Suprapubic skin (tissue), 4 donors: ENCODE measurements at places on chromosomes 3 and 15. TPM values are rescaled to one million over a fixed set of nuclear protein-coding genes. Genes with fewer than 3 reads are reported as not detected.
A peak's percentile ranks its signal among the peaks of the same experiment; 100 is the strongest.

DNA sequence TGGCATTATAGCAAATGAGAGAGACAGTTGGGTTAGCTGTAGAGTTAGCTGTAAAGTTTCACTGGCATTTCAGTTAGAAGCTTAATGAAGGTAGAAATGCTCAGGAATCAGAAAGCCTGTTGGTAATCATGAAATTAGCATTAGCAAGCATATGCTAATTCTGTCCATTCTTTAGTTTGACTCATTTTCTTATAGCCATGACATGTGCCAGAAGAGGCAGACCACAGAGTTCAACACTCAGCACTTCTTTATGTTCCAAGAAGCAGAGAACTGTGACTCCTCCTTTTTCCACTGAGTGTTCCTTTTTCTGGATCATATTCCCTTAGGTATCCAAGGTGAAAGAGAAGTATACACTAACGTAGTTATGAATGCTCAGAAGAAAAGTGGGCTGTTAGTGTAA, 276.2 kb upstream of the SGO1 start:
- no peak overlapping the region for H3K27ac ChIP-seq
- no peak overlapping the region for H3K4me3 ChIP-seq
- H3K36me3 ChIP-seq, result no peaks in the 10 kb centered on the region

GRCh38 chr15:72369964-72370363, 5.8 kb downstream of the HEXA start:
- H3K27ac ChIP-seq, result no peak overlapping the region
- H3K4me3 ChIP-seq, result no peak overlapping the region
- peaks cover 43% of the 10 kb centered on the region for H3K4me1 ChIP-seq
- no peaks in the 10 kb centered on the region for H3K27me3 ChIP-seq
- H3K36me3 ChIP-seq, result peaks cover 3% of the 10 kb centered on the region

- H3K4me3 ChIP-seq, result no peak overlapping the region
- no peak overlapping the region for H3K27ac ChIP-seq
- DNase-seq, result no peak
- no peaks in the 10 kb centered on the region for H3K27me3 ChIP-seq
- no peaks in the 10 kb centered on the region for H3K36me3 ChIP-seq
These were observed 163.3 kb downstream of the CDIN1 start for GRCh38 chr15:36742696-36743095.

DNA sequence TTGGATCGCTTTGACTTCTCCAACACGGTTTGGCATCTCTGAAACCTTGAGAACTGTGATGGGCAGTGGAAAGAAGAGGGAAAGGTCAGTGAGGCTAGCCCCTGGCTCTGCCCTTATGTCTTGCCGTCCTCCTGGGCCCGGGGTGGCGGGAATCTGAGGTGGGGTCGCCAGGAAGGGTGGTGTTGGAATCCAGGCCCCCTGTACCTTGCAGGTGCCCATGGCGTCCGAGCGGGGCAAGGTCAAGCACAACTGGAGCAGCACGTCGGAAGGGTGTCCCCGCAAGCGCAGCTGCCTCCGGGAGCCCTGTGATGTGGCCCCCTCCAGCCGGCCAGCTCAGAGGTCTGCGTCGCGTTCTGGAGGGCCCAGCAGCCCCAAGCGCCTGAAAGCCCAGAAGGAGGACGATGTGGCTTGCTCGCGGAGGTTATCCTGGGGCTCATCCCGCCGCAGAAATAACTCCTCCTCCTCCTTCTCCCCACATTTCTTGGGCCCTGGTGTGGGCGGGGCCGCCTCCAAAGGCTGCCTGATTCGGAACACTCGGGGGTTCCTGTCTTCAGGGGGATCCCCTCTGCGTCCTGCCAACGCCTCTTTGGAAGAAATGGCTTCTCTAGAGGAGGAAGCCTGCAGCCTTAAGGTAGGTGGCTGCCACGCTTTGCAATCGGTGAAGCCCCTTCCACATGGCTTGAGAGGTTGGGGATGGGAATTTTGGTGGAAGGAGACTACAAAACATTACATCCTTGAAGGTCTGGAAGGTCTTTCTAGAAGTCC, 907 bp downstream of the TATDN2 start:
- peaks cover 35% of the 10 kb centered on the region for H3K4me1 ChIP-seq
- H3K4me3 ChIP-seq, result peak overlapping the region; percentile 97
- H3K27me3 ChIP-seq, result no peaks in the 10 kb centered on the region
- peak overlapping the region; percentile 95 for H3K27ac ChIP-seq

DNA sequence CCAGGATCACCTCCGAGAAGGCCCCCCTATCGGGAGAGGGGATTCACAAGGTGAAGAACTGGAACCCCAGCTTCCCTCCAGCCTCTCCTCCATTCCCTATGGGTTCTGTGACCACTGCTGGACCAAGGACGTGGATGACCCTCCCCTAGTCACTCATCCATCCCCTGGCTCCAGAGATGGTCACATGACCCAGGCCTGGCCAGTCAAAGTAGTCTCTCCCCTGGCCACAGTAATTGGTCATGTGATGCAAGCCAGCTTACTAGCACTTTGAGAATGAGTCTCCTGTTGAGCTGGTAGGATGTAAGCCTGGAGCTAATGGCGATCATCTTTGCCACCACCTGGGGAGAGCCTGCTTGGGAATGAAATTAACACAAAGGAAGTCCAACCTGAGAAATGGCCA, 3.9 kb downstream of the CAMK1 start:
- H3K4me1 ChIP-seq, result peaks cover 36% of the 10 kb centered on the region
- peaks cover 26% of the 10 kb centered on the region for H3K36me3 ChIP-seq
- DNase-seq, result no peak
- H3K27ac ChIP-seq, result no peak overlapping the region
- no peak overlapping the region for H3K4me3 ChIP-seq
- H3K27me3 ChIP-seq, result no peaks in the 10 kb centered on the region

- DNase-seq, result no peak
- H3K27me3 ChIP-seq, result no peaks in the 10 kb centered on the region
- H3K27ac ChIP-seq, result no peak overlapping the region
- H3K4me1 ChIP-seq, result peaks cover 17% of the 10 kb centered on the region
- no peak overlapping the region for H3K4me3 ChIP-seq
These were observed 23.5 kb downstream of the NR1D2 start for GRCh38 chr3:23968463-23969184.

DNA sequence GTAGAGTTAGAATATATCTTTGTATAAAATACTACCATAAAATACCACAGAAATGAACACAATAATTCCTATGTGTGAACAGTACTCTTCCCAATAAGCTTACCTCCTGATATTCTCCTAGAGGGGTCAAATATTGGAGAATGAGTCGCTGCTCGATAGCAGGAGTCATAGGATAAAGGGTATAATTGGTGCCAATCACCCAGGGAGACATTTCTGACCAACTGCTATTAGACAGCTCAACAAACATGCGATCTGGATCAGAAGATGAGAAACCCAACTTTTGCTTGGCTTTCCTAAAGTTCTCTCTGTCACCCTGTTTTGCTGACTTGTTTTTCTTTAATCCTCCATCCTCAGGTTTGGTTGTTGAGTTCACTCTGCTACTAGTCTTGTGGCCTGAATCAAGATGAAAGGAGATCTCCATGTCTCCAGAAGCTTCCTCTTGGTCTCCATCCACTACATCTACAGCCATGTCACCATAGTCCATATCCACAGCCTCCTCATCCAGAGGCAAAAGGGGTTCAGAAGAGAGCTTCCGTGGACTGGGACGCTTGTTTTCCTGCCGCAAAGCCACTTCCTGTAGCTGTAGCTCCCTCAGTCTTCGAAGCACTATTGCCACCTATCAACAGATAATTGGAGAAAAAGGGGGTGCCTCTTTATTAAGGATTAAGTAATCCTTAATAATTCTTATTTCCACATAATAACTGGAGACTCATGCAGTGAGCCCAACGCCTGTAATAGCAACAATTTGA, 50.4 kb downstream of the RBM15B start:
- no peak overlapping the region for H3K27ac ChIP-seq
- H3K27me3 ChIP-seq, result no peaks in the 10 kb centered on the region
- no peak overlapping the region for H3K4me3 ChIP-seq
- no peaks in the 10 kb centered on the region for H3K4me1 ChIP-seq

- no peak overlapping the region for H3K4me3 ChIP-seq
- peaks cover 9% of the 10 kb centered on the region for H3K4me1 ChIP-seq
- no peaks in the 10 kb centered on the region for H3K27me3 ChIP-seq
- peaks cover 3% of the 10 kb centered on the region for H3K36me3 ChIP-seq
- H3K27ac ChIP-seq, result no peak overlapping the region
These were observed 12.2 kb downstream of the RNF111 start for GRCh38 chr15:58999694-59000093.

DNA sequence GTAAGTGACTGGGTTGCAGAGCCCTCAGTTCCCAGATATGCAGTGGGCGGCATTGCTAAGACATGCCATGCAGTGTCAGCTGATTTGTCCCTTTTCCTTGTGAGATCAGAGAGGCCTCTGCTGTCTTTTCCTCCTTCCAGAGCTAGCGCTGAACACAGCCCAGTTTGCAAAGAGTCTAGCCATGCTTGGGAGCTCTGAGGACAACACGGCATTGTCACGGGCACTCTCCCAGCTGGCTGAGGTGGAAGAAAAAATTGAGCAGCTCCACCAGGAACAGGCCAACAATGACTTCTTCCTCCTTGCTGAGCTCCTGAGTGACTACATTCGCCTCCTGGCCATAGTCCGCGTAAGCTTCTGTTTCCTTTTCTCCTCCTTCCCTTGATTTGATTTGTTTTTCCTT, 20.0 kb upstream of the SNX22 start:
- no peak overlapping the region for H3K4me3 ChIP-seq
- no peak overlapping the region for H3K27ac ChIP-seq
- DNase-seq, result no peak

DNA sequence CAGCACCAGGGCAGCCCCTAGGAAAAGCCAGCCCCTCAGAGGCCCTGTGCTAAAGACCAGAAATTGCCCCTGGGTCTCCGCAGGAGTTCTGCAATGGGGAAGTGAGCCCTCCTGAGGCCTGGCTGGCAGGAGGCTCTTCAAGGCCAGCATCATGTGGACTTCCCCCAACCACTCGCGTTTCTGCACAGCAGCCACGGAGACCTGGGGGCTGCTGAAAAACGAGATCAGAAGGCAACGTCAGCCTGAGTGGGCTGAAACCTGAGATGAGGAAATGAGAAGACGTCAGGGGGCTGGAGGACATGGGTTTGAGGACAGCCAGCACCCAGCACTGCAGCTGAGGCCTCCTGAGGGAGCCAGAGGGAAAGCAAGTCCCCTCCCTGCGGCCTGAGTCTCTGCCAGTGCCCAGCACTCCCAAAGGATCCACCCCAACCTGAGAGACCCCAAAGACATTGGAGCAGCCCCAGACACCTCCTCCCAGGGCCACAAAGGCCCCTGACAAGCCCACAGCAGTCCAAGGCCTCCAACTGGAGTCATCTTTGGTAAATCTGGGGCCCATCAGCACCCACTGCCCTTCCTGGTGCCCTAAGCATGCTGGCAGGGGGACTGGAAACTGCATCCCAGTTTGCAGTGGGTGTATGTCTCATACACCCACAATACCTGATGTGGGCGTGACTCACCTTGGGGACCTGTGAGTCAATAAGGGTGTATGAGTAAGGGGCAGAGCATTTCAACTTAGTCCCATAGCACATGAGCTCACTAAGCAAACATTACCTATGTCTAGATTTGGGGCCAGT, 29.2 kb upstream of the CYP11A1 start:
- no peaks in the 10 kb centered on the region for H3K36me3 ChIP-seq
- no peak for DNase-seq
- H3K27me3 ChIP-seq, result no peaks in the 10 kb centered on the region
- H3K4me1 ChIP-seq, result peaks cover 7% of the 10 kb centered on the region
- H3K4me3 ChIP-seq, result no peak overlapping the region

- no peaks in the 10 kb centered on the region for H3K27me3 ChIP-seq
- no peak overlapping the region for H3K4me3 ChIP-seq
- no peak overlapping the region for H3K27ac ChIP-seq
- no peak for DNase-seq
These were observed 23.5 kb upstream of the TSC22D2 start for GRCh38 chr3:150384296-150385212.

- H3K36me3 ChIP-seq, result no peaks in the 10 kb centered on the region
- no peaks in the 10 kb centered on the region for H3K4me1 ChIP-seq
- no peak for DNase-seq
- no peak overlapping the region for H3K4me3 ChIP-seq
- no peak overlapping the region for H3K27ac ChIP-seq
- H3K27me3 ChIP-seq, result no peaks in the 10 kb centered on the region
These were observed 330.6 kb upstream of the LMCD1 start for GRCh38 chr3:8170971-8171508.

DNA sequence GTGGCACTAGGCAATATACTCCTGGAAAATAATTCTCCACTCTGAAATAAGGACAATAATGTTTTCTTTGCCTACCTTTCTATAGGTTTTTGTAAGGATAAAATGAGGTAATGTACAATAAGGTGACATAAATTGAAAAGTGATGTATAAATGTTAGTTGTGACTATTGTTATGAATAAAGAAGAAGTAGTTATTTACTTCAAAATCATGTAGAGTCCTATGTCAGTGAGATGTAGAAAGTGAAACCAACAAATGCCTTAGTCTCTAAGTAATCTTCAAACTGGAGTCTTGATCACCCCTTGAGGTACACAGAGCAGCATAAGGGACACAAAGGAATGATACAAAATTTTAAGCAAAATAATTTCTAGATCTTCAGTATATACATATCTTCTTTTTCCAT, 60.3 kb upstream of the TP63 start:
- no peaks in the 10 kb centered on the region for H3K4me1 ChIP-seq
- H3K4me3 ChIP-seq, result no peak overlapping the region
- H3K36me3 ChIP-seq, result no peaks in the 10 kb centered on the region

GRCh38 chr3:131612745-131613144, 110.0 kb upstream of the MRPL3 start:
- no peaks in the 10 kb centered on the region for H3K4me1 ChIP-seq
- no peak overlapping the region for H3K27ac ChIP-seq
- no peaks in the 10 kb centered on the region for H3K27me3 ChIP-seq
- H3K4me3 ChIP-seq, result no peak overlapping the region
- H3K36me3 ChIP-seq, result no peaks in the 10 kb centered on the region
- no peak for DNase-seq

DNA sequence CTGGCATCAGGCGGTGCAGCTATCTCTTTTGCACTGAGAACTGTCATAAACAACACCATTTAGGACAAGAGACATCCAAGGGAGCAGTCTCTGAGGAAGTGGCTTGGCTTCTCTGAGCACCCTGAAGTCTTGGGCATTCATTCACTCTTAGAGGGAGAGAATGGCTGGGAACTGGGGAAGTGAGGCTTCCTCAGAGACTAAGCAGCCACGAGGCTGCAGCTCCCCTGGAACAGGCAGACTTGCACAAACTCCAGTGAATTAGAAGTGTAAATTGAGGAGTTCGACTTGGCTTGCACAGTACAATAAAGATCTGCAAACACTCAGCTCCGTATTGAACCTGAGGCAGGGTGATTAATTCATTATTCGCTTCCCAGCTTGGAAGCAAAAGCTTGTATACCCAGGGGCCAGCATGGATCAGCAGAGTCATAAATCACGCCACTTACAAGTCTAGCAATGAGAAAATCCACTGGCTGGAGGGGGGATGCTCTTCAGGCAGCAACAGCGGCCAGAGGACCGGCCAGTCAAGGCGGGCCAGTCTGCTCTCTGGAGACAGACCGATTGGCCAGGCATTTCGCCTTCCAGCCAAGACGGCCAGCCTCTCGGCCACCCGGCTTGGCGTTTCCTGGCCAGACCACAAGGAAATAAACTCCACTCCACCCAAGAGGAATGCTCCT, 118.8 kb upstream of the ADPGK start:
- no peaks in the 10 kb centered on the region for H3K27me3 ChIP-seq
- H3K27ac ChIP-seq, result no peak overlapping the region
- DNase-seq, result no peak
- peaks cover 18% of the 10 kb centered on the region for H3K4me1 ChIP-seq
- no peak overlapping the region for H3K4me3 ChIP-seq

Gene PARP6
- 102 TPM for total RNA-seq

Gene ARNT2
- total RNA-seq, result 4.7 TPM

Gene CPNE9
- 0.49 TPM for total RNA-seq

Gene UNC13C
- total RNA-seq, result 0.23 TPM

Gene AADACL2
- total RNA-seq, result 23.9 TPM

Gene SMCO1
- total RNA-seq, result not detected
